Activated CD4-positive, alpha-beta T cell treated with anti-CD3 and anti-CD28 coated beads for 4 hours (primary cell): ENCODE measurements at places on chromosomes 12 and 14.
A peak's percentile ranks its signal among the peaks of the same experiment; 100 is the strongest.

DNA sequence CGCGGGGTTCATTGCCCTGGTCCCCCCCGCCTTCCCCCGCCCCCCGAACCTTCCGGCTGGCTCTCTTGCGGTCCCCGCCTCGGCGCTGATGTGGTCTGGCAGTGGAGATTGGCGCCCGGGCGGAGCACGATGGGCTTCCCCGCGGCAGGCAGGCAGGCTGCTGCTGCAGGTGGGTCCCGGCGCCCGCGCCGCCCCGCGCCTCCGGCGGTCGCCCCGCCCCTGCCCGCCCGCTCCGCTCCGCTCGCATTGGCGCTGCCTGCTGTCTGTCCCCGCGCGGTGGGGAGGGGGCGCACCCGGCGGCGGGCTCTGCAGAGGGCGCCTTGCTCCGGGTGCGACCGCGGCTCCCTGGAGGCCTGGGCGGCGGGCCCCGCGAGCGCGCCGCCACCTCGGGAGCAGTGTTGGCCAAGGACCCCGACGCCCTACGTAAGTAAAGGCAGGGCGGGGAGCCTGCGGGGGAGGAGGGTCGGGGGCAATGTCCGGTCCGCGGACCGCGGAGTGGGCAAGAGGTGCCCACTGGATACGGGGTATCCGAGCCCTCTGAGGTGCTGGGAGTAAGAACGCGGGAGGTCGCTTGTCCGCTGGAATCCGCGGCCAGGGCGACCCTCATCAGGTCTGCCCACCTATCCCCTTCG, at the start of gene AKAP5:
AKAP5 (plus strand) TSS at position 309 of the 632 bp plus-strand sequence. CDS start 2,896 bp downstream, outside the sequence.
- DNase-seq, result peak; percentile 60

DNA sequence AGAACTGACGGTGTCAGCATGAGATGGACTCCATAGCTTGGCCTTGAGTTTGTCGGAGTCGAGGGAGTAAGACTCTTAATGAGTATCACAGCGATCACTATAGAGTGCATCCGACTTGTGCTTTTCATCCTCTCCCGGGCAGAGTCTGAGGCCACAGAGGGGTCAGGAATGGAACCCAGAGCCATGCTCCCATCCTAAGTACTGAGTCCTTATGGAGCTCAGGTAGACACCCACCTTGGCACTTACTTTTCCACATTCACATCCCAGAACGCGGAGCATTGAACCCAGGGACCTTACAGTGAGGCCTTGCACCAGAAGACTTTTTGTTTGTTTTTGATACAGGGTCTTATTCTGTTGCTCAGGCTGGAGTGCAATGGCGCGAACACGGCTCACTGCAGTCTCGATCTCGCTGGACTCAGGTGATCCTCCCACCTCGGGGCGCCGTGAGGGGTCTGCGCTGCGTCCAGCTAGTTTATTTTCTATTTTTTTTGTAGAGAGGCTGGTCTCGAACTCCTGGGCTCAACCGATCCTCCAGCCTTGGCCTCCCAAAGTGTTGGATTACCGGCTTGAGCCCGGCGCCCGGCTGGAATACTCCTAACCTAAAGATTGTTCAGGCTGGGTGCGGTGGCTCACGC, 719 bp upstream of the SRSF9 start:
- DNase-seq, result no peak

- no peak for DNase-seq
Observed at GRCh38 chr12:130330685-130331084, 7.0 kb upstream of the PIWIL1 start.

- no peak for DNase-seq
Observed at GRCh38 chr12:67666605-67667004, 18.1 kb downstream of the DYRK2 start.

DNA sequence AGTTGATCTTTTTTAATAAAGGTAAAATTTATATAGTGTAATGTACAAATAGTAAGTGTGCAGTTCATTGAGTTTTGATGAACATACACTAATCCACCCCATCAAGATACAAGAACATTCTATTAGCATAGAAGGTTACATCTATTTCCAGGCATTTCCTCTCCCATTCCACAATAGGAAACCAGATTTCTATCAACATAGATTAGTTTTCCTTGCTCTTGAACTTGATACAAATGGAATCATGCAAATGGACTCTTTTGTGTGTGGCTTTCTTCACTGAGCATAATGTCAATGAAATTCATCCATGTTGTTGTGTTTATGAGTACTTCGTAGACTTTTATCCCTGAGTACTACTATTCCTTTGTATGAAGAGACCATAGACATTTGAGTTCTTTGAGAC, 10.8 kb downstream of the STYX start:
- DNase-seq, result no peak

- peak; percentile 52 for DNase-seq
Observed at GRCh38 chr12:121494093-121494787, 86.6 kb downstream of the KDM2B start.

GRCh38 chr14:31024577-31025366, 677 bp upstream of the AP4S1 start:
- no peak for DNase-seq

- DNase-seq, result no peak
Observed at GRCh38 chr14:71833476-71833875, 98.8 kb upstream of the RGS6 start.

DNA sequence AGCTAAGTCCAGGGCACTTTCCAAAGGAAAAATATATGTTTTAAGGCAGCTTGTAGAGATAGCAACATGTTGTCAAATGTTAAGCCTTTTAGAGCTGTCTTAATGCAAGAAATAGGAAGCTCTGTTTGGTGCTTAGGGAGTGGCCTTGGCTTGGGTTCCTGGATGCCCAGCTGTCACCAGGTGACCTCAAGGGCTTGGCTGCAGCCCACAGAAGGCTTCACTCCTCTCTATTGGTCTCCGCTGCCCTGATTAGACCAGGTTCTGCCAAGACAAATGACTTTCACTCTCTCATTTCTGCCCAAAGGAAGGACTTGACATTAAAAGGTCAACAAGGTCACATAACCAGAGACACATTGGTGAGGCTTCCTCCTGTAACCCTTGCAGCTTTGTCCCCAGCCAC, 76.8 kb downstream of the WSCD2 start:
- DNase-seq, result no peak

DNA sequence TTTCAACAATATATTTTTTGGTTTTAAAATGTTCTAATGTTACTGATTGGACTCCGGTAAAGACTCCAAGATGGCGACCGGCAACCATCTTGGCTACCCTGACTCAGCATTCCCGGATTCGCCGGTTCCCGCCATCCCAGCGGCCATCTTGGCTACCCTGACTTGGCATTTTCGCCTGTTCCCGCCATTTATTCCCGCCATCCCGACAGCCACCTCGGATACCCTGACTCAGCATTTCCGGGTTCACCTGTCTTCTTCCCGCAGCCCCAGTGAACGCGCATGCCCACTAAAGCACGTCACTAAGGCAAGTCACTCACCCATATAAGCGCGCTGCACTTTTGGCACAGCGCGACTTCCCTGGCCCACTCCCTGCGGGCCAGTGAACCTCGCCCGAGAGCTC, 9.0 kb upstream of the LRFN5 start:
- no peak for DNase-seq

- DNase-seq, result no peak
Observed at GRCh38 chr12:51971679-51972421, 20.4 kb downstream of the ACVR1B start.

DNA sequence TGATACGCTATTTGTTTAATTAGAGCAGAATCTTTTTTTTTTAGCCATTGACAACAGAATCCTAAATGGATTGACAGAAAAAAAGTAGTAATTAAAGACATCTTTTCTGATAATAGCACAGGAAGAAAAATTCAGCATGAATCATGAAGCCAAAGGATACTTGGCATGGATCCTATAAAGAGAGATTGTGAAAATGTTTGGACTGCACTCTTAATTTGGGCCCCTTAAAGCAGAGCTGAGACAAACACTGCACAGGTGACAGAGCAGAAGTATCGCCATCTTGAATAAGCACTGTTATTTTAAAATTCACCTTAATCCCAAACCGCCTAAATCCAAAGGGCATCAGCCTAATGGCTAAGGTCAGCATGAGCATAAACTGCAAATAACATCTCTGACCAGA, 48.8 kb upstream of the SEL1L start:
- DNase-seq, result no peak

DNA sequence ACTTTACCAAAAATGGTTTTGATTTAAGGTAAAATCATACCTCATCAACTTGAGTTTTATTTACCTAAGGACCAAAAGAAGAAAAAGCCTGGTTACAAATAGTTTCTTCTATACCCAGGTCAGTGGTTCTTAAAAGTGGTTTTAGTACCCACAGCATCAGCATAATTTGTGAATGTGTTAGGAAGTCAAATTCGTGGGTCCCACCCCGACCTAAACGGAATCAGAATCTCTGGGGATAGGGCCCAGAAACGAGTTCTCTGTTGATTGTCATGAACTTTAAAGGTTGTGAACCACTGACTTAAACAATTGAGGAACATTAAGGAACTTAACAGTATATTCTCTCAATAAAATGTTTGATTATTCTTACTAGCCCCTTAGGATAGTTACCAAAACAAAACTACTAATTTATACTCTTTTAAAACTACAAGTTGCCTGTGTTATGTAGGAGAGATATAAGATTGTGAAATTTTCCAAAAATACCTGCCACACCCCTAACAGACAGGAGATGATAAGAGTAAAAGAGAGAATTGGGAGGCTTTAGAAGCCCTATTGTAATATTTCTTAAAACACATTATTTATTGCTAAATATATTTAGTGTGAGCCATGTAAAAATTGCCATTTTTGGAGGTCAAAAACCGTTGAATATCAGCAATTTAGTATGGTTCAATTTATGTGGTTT, 669 bp upstream of the SLC25A21 start:
- DNase-seq, result no peak

DNA sequence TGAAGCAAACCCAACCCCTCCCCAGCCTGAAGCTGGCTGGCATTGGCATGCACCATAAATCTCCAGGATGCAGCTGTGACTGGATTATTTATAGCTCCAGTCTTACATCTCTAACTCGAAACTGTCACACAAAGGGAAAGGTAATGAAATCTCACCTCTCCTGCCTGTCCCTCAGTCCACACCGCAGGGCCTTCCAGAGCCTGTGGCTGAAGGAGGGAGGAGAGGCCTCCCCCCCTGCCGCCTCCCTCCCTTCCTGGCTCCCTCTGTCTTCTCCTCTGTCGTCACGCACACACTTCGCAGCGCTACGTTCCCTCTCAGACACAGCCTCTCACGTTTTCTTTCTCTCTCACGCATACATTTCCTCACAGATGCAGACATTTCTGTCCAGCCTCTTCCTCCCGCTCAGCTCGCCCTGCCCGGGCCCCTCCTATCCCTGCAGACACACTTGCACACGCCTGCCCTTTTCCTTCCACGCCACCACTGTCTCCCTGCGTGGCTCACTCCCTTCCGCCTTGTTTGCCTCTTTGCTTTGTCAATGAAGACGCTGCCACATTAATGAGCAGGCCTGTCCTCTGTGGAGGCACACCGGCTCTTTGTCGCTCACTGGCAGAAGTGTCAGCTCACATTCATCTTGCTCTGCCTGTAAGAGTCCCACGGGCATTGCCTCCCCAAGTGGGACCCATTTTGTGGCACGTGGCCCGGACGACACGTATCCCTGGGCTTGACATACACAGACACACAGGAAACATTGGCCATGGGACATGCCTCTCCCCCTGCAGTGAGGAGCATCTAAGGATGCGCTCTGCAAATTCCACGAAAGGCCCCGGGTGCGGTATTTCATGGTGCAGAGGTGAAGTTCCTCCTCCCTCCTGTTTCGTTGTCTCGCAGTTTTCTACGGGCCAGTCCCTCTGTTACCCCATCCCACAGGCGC, 27.9 kb downstream of the IRF2BPL start:
- no peak for DNase-seq

- no peak for DNase-seq
Observed at GRCh38 chr12:70048521-70049250, 194.5 kb upstream of the CNOT2 start.

GRCh38 chr14:105173901-105174894, 5.6 kb upstream of the JAG2 start:
- peak; percentile 27 for DNase-seq

DNA sequence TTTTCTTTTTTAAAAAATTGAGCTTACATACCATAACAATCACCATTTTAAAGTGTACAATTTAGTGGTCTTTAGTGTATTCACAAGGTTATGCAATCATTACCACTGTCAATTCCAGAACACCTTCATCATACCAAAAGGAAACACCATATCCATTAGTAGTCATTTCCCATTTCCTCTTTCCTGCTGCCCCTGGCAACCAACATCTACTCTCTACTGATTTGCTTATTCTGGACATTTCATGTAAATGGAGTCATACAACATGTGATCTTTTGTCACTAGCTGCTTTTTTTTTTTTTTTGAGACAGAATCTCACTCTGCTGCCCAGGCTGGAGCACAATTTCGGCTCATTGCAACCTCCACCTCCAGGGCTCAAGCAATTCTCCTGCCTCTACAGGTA, 66.8 kb upstream of the CFL2 start:
- no peak for DNase-seq

DNA sequence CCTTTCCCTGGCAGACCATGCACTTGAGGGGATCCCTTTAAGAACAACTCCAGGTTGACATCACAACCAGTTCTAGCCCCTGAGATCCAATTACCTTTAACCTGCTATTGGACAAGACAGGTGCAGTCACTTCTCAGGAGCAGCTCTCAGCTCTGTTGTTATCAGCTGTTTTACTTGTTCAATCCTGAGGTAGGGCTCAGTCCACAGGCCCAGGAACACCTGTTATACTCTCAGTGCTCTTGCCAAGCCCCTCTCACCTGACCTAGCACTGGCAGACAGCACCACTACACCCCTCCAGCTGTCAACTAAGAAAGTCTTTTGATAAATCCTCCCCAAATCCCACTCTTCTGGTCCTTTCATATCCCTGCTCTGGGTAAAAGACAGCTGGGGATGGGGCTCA, 163.9 kb upstream of the TMTC2 start:
- no peak for DNase-seq

DNA sequence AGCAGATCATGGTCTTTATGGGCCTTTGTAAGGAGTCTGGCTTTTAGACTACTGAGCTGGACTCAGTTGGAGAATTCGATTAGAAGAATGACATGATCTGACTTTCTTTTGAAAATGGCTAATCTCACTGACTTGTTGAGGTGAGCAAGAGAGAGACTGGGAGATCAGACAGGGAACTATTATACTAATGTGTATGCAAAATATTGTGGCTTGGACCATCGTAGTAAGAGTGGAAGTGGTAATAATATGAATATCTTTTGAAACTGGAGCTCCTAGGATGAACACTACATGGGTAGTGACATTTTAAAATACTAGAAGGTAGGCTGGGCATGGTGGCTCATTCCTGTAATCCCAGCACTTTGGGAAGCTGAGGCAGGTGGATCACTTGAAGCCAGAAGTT, 56.2 kb upstream of the CCT2 start:
- DNase-seq, result no peak

- DNase-seq, result no peak
Observed at GRCh38 chr12:24979329-24979728, 30.4 kb upstream of the BCAT1 start.

GRCh38 chr14:32039401-32040030, 37.6 kb upstream of the ARHGAP5 start:
- no peak for DNase-seq

- DNase-seq, result no peak
Observed at GRCh38 chr12:45773747-45774146, 44.2 kb downstream of the ARID2 start.

- DNase-seq, result no peak
Observed at GRCh38 chr12:96241431-96241830, 47.3 kb downstream of the ELK3 start.

GRCh38 chr14:58131386-58131785, 20.6 kb downstream of the ARMH4 start:
- DNase-seq, result no peak
